ENCODE measurements at places on chromosomes 6 and 20.

GRCh38 chr20:19423097-19423899 lies 210.9 kb downstream of the SLC24A3 start:
- DNase-seq: no peak

- no peak for DNase-seq
These were observed 4.1 kb downstream of the AARS2 start for GRCh38 chr6:44309092-44309491.

DNA sequence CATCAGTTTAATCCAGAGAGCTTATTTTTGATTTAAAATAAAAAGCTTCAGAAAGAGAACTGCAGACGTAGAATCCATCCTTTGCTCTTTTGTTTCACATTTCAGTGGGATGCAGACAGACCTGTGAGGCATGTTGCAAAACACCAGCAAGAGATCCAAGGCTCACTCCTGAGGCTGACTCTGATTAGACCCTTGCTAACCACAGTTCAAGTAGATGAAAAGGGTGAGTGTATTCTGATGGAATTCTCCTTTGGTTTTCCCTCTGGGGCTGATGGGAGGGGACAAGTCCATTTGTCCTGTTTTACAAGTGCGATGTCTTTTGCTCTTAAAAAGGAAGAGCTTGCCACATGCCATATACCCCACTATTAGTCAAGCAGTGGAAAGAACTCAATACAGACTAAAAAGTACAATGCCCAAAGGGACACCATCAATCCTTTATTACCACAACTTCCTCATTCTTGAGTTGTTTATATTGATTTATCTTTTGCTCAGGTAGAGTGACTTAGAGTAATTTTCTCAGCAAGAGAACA lies 772.7 kb downstream of the MAFB start:
- DNase-seq: no peak

- no peak for DNase-seq
These were observed 41.4 kb downstream of the ECT2L start for GRCh38 chr6:138837246-138837645.

DNA sequence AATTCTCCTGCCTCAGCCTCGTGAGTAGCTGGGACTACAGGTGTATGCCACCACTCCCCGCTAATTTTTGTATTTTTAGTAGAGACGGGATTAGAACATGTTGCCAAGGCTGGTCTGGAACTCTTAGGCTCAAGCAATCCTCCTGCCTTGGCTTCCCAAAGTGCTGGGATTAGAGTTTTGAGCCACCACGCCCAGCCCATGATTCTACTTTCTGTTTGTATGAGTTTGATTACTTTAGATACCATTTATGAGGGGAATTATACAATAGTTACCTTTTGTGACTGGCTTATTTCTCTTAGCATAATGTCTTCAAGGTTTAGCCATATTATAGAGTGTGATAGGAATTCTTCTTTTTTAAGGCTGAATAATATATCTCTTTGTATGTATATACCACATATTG lies 555.4 kb upstream of the FLRT3 start:
- DNase-seq: no peak

DNA sequence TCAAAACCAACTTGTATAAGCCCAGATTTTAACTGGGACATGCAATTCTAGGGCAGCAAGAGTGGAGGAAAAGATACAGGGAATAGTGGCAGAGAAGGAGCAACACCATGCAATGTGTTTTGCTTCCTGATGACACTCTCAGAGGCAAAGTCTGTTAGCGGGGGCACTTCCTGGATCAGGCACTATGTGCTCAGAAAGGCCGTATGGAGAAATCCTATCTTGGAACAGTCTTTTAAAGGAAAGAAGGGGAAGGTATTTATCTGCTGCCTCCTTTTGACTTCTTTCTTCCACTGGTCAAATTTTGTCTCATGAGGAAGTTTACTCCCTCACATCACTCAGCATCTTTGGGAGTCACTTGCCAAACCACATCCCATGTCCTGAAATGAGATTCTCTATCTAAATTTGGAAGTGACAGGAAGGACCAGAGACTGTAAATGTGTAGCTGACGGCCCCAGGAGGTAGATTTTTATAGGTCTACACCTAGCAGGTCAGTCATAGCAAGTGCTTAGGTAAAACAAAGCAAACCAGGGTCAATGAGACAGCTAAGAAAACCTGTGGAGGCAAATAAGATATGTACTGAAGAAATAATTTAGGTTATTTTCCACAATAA lies 91.7 kb upstream of the ELOVL5 start:
- no peak for DNase-seq

DNA sequence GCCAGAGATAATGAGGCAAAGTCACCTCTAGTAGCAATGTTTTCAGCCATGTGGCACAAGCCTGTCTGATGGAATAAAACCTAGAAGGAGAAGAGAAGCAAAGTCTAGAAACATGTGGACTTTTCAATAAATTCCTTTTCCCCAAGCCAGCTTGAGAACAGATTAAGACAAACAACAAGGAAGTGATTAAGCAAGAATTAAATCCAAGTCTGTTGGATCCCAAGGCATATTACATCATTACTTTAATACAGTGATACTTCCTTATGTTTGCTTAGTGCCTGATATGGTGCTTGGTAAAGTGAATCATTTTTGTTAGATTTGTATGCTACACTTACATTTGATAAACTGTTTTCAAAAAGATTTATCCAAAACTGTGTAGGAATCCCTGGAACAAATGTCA lies 260.3 kb upstream of the FAM83B start:
- DNase-seq: no peak

GRCh38 chr6:52553158-52553557 lies 23.7 kb downstream of the TRAM2 start:
- DNase-seq: no peak

DNA sequence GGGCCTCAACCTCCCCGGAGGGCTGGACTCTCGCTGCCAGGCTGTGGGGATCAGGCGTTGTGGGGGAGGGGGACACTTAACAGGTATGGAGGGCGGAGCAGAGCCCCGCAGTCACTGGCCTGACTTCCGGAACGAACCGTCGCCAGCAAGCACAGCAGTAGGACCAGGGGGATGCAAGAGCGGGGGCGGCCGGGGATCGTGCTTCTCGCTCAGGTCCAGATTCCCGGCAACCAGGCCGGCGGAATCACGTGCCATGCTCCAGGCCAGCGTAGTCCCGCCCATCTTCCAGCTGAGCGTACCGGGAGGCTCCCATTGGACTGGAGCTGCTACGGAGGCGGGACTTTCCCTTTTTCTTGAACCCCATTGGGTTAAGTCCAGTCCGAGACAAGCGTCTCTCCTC lies 10.0 kb upstream of the POU5F1 start:
- peak; percentile 31 for DNase-seq

DNA sequence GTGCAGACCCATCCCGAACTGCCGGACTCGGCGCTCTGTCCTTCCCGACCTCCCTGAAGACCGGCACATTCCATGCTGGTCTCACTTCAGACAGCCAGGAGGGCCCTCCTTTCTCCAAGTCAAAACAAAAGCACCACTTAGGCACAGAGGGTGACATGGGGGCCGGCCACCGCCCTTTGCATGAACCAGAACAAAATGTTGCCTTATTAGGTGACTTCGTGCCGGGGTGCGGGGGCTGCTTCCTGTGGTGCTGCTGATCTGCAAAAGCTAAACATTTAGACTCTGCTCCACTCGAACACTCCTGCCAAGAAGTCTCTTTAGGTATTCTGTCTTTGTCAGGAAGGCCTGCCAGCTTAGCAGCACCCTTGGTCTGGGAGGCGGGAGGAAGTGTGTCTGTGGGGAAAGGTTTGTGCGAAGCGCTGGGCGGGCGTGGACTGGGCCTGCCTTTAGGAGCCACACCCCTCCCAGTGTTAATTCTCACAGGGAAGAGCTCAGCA lies 133.8 kb downstream of the SMOC2 start:
- no peak for DNase-seq

- no peak for DNase-seq
These were observed 8.7 kb downstream of the CST3 start for GRCh38 chr20:23629017-23629541.

- DNase-seq: no peak
These were observed 993.3 kb upstream of the GJE1 start for GRCh38 chr6:141139461-141139860.

- DNase-seq: no peak
These were observed 84.4 kb downstream of the LYRM2 start for GRCh38 chr6:89554106-89554505.

DNA sequence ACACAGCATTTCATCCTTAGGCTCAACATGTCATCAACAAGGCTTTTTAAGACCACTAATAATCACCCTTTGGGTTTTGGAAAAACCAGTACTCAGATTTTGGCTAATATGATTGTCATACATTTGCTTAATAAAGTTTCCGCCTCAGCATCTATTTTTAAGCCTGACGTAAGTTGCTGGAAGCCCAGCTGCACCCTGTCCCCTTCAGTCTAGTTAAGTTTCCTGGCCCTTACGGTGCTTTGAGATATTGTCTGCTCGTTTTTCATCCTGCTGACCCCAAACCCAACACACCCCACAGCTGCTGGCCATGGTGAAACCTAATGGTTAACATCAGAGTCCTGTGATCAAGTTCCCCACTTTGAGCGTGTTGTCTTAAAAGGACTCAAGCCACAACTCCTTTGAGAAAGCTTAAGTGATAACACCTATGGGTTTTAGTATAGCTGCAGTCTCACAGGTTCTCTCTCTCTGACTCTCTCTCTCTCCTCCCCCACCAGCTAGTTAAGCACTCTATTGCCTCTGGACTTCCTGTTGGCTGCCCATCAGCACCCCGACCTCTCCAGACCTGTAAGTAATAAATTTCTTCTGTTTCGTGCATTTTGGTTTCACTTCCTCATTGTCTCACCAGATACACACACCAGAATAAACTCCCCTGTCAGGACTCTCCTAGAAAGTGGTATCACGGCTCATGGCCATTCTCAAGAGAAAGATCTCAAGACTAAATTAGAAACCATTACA lies 802.0 kb downstream of the C6orf118 start:
- no peak for DNase-seq

GRCh38 chr20:35088231-35089145 lies 4.1 kb downstream of the TRPC4AP start:
- DNase-seq: no peak

DNA sequence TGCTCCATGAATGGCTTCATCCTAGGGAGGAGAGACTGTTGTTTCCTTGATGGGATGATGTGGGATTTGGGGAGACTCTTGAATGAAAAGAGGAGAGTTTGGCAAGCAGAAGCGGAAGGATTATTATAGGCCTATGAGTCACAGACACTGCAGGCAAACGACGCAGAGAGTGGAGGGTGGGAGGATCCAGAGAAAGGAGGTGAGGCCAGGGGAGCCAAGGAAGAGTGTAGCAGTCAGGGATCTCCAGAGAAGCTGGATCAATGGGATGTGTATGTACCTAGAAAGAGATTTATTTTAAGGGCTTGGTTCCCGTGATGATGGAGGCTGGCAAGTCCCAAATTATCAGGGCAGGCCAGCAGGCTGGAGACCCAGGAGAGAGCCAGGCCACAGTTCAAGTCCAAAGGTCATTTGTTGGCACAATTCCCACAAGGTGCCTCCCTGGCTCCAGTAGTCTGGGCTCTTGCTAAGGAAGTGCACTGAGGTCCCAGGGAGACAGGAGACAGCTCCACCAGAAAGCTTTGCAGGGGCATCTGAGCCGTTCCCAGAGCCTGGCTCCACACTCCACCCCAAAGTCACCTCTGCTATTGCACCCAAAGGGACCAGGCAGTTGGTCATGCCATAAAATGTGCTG lies 76.0 kb downstream of the ADTRP start:
- no peak for DNase-seq

DNA sequence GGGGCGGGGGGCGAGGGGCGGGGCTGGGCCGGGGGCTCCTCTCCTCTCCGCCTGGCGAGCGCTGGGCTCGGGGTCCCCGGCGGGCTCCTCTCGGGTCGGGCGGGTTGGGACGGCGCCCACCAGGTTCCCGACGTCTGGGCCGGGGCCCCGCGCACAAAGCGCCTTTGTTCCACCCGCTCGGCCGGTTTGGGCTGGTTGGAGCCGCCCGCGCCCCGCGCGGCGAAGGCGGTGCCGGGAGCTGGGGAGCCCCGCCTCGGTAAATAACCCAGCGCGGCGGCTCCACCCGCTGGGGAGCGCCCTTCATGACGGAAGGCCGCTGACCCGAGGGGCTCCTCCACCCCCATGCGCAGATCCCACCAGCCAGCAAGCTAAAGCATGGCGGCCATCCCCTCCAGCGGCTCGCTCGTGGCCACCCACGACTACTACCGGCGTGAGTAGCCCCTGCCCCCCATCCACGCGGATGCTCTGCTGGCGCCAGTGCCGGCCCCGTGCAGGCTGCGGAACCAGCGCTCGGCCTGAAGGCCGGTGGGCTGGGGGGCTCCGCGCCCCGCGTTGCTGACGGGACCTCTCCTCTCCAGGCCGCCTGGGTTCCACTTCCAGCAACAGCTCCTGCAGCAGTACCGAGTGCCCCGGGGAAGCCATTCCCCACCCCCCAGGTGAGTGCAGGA lies 503 bp downstream of the PPDPF start:
- DNase-seq: peak; percentile 36

- no peak for DNase-seq
These were observed 167.2 kb upstream of the MAP3K7 start for GRCh38 chr6:90753820-90754643.

DNA sequence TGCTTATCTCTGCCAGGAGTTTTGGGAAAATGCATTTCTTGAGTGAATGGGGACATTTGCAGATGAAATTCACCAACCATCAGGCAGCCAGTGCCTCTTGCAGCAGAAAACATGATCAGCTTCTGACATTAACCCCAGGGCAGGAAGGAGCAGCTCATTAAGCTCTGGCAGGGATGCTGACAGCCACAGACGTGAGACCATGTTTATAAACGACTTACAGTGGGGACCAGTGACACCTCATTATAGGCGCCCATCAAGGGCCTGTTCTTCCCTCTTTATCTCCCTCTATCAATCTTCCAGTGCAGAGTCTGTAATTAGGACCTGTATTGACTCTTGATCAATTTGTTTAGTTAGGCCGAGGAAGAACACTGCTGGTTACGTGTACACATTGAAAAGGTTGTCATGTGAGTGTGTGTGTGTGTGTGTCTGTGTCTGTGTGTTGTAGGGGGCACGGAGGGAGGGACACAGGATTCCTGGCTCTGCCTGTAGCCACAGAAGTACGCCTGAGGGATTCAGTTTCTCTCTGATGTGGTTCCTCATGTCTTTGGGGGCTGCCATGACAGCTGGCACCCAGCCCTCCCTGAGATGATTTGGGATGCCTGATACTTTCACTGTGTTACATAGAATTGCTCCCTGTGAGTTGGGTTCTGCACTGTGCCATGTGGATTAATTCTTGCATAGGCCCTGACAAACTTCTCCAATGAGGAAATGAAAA lies 428.4 kb upstream of the CHD6 start:
- no peak for DNase-seq

DNA sequence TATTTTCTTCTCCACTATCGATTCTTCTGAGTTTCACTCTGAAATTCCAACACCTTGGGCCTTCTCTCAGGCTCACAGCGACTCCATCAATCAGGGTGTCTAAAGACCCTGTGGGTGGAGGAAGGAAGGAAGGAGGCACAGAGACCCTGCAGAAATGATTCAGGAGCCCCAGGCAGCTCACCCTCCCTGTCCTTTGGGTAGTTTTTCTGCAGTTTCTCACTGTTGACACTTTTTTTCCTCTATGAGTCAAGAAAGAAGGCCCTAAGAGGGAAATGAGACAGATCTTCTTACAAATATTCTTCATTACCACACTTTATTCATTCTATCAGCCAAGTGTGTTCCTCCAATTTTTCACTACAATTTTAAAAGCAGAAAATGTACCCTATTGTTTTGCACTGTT lies 34.2 kb upstream of the TBXT start:
- DNase-seq: no peak

GRCh38 chr6:163314791-163315470 lies 99.6 kb upstream of the QKI start:
- DNase-seq: no peak

All from stimulated activated CD8-positive, alpha-beta memory T cell treated with anti-CD3 and anti-CD28 coated beads, Interleukin-7, amount 100 ng/mL, for 1 hour (primary cell).